ENCODE measurements at places on chromosomes 12 and 14.

DNA sequence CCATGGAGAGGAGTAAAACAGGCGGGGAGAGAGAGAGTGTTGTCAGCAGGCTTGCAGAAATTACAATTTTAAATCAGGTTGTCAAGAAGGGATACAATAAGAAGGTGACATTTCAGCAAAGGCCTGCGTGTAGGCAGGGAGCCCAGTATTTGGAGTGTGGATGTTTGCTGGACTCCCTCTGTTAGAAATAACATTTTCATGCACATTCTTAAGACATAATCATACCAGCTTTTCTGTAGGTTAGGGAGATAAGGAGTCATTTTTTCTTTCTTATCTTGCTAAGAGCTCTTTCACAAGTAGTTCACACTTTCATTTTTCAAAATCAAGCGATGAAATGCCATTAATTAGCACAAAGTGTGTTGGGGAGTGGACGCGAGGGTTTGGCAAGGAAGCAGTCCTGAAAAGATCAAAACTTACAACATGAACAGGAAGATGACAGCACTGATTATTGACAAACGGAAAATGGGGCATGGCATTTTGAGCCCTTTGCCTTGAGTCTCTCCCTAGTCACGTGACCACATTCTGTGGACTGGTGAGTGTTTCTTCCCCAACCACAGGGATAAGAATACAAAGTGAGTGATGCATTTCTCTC, 160.2 kb downstream of the DAD1 start:
- no peak for DNase-seq

GRCh38 chr12:8661016-8661415, 1.6 kb downstream of the MFAP5 start:
- no peak for DNase-seq

GRCh38 chr12:49189731-49190716, 1.1 kb upstream of the TUBA1A start:
- DNase-seq = no peak

DNA sequence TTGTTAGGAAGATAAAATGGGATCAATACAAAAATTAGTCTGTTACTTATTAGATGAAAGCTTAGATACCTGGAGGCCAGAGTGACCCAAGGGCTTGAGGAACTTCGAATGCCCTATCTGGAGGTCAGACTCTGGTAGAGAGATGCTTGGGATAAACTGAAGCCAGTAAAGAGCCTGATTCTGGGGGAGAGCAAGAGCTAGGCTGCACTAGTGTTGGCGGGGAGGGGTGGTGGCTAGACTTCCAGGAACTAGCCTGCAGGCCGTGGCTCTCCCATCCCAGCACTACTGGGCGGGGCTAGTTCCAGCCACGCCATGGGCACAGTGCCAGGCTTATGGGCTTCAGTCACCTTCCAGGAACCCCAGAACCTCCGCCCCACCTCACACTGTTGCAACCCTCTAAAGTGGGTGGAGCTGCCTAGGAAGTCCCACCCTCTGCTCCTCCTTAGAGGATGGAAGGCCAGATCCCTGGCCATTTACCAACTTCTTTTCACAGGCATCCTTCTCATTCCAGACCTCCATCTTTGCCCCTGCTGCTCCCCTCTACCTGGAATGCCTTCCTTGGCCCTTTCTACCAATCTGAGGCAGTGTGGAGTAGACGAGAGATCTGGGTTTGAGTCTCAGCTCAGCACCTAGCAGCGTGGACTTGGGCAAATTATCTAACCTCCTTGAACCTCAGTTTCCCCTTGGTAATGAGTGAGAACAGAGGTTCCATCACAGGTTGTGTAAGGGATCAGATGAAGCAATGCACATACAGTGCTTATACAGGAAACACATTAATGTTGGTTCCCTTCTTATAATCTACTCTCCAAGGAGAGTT, 6.3 kb upstream of the NFE2 start:
- no peak for DNase-seq

GRCh38 chr14:43297794-43298193, 1209.3 kb downstream of the FSCB start:
- DNase-seq = no peak

- no peak for DNase-seq
Measured at GRCh38 chr12:70849265-70849960, 71.1 kb downstream of the PTPRR start.

- no peak for DNase-seq
Measured at GRCh38 chr14:85947461-85948139, 417.7 kb downstream of the FLRT2 start.

- DNase-seq = no peak
Measured at GRCh38 chr14:45610318-45610717, 357.3 kb upstream of the MIS18BP1 start.

Measured in stimulated activated CD4-positive, alpha-beta T cell treated with anti-CD3 and anti-CD28 coated beads, TNF-alpha, amount 100 ng/mL, for 4 hours (primary cell).